ENCODE measurements at places on chromosomes 6 and 20.
A peak's percentile ranks its signal among the peaks of the same experiment; 100 is the strongest.

DNA sequence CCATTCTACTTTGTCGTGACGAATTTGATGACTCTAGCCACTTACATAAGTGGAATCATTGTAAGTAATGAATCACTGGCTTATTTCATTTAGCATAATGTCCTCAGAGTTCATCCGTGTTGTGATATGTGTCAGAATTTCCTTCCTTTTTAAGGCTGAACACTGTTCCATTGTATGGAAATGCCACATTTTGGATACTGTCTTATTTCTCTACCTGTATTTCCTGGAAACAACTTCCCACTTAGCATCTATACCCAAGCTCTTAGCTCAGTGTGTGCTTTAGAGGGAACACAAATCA, 28.8 kb upstream of the GGTLC1 start:
- DNase-seq: no peak

- DNase-seq: no peak
Measured at GRCh38 chr20:8060977-8061376, 41.4 kb upstream of the TMX4 start.

- DNase-seq: no peak
Measured at GRCh38 chr6:66336176-66336575, 629.1 kb upstream of the EYS start.

GRCh38 chr6:75204217-75204958, 1.5 kb downstream of the COL12A1 start:
- peak; percentile 88 for DNase-seq

DNA sequence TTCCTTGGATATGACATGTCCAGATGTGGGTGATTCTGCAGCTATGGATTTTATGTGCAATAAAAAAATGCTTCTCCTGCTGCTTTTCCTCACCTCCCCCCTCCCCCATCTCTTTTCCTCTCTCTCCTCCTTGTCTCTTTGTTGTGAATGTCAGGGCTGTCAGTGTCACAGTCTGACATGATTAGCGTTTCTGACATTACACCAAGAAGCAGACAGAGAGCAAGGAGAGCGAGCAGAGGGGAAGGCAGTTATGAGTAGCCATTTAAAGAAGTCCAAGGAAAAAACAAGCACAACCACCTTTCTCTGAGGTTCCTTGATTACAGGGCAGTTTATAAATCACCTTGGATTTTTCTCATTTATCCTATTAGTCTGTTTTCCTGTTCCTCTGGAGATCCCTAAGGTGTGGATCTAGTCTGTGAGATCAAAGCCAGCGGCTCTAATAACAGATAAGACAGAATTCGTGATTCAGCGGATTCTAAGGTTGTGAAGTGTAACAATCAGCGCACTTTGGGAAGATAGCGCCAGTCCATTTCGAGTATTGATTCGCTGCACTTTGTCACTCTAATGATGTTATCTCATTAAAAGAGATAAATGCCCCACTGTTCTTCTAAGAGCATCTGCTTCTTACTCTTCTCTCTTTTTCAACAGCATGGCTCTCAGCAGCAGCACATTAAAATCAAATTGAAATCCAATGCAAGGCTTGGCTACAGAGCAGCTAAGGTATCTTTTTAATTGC, 101.4 kb downstream of the BACH2 start:
- DNase-seq: no peak

GRCh38 chr6:36130667-36131510, 576 bp downstream of the MAPK13 start:
- DNase-seq: no peak

GRCh38 chr6:142861711-142862110, 83.3 kb downstream of the HIVEP2 start:
- DNase-seq: no peak

DNA sequence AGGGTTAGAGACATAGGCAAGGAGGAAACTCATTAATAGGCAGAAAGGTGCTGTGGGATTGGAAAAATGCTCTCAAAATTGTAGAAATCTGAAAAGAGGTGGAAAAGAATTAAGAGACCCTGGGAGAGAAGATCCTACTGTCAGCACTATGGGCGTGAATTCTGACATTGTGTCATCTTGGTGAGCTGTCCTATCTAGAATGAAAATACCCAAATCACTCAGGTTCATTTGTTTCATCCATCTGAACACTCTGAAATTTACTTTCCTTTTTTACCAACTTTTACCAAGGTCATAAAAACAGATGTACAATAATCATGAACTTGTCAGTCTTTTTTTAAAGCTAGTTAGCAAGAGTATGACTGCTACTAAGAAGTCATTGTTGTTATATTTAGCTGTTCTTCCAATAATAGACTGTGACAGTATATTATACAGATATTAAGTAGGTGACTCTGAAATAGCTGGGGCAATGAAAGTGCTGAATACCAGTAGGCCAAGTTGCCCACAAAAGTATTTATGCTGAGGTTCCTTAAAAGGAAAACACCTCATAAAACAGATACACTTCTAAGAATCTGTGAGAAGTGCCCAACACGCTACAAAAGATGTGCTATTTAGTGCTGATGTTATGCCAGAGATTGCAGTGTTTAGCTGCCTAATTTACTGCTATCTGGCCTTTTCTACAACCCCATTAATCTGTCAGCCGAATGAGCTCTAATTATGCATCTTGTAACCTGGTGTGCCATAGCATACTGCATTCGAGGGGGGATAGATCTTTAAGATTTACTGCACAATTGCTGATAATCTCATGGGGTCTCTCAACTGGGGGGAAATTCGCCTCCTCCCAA, 217.5 kb upstream of the SUPT3H start:
- DNase-seq: no peak

GRCh38 chr20:33079259-33079658, at the start of gene BPIFB4:
Gene BPIFB4 (plus strand): TSS chr20:33079643. CDS start chr20:33081527, 1,884 bp downstream.
- peak; percentile 24 for DNase-seq

GRCh38 chr20:23349338-23350195, 1.0 kb upstream of the NXT1 start:
- DNase-seq: no peak

DNA sequence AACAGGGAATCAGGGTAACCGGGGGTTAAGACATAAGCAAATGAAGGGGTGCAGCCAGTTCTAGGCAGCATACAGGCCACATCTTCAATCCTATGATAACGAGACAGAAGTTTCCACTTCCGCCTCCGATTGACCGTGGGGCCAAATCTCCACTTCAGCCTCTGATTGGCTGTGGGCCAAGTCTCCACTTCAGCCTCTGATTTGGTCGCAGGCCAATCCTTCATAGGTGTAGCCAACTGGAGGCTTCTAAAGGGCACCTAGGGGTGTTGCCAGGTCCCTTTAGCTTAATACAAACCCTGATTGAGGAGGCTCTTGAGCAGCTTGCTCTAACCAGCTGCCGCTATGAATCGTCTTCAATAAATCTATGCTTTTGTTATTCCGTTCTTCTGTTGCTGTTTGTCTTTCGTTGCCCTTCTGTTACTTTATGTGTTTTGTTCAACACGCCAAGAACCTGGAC, 2.1 kb upstream of the ERGIC3 start:
- DNase-seq: no peak

- no peak for DNase-seq
Measured at GRCh38 chr6:154414021-154414813, 57.6 kb upstream of the IPCEF1 start.

DNA sequence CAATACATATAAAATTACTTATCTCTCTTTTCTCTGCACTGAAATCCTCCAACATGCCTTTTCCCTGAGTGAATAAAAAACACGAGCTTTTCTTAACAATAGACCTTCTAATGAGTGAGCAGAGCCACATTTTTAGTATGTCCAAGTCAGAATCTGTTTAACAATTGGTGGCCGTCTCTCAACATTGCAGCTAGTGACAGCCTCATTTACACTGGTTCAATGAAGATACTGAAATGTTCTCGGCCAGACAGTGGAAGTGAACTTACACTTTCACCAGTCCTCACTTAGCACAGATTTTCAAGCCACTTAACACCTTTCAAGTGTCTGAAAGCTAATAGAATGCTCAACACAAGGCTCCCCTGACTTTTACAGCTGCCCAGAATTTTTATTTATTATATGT, 767.1 kb downstream of the KIF16B start:
- DNase-seq: no peak

- DNase-seq: no peak
Measured at GRCh38 chr20:36632487-36633284, 13.3 kb downstream of the SLA2 start.

DNA sequence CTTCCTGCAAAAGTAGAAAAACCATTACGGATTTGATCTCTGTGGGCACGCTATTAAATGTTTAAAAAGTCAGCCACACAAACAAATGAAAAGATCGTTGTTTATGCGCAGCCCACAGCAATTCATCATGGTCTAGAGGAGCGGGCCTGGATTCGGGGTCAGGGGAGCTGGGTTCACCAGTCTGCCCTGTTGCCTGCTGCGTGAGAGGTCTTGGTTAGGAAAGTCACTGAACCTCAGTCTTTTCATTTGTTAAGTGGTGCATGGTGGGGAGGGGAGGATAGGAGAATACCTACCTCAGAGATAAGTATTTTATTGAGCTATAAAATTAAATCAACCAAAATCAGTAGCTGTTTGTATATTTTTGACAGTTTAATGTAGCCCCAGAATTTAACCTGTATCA, 47.3 kb upstream of the FYN start:
- DNase-seq: no peak

DNA sequence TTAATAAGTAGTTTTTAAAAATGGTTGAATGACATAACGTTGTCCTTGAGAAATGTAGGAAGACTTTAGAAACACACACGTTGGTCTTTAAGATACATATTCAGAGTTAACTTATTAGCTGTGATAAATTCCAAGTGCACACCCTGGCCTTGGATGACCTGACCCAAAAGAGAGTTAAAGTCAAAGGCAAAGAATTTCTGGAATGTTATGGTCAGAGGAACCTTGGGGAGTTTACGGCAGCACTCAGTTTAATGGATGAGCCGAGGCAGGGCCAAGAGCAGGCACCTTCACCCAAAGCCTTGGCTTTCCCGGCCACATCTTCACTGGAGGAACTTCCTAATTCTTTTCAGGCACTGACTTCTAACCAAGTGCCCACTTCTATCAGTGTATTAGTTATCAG, 200.5 kb downstream of the SMOC2 start:
- DNase-seq: no peak

- DNase-seq: no peak
Measured at GRCh38 chr6:101818051-101818450, 424.5 kb downstream of the GRIK2 start.

- DNase-seq: no peak
Measured at GRCh38 chr6:87431263-87431662, 23.5 kb downstream of the CFAP206 start.

DNA sequence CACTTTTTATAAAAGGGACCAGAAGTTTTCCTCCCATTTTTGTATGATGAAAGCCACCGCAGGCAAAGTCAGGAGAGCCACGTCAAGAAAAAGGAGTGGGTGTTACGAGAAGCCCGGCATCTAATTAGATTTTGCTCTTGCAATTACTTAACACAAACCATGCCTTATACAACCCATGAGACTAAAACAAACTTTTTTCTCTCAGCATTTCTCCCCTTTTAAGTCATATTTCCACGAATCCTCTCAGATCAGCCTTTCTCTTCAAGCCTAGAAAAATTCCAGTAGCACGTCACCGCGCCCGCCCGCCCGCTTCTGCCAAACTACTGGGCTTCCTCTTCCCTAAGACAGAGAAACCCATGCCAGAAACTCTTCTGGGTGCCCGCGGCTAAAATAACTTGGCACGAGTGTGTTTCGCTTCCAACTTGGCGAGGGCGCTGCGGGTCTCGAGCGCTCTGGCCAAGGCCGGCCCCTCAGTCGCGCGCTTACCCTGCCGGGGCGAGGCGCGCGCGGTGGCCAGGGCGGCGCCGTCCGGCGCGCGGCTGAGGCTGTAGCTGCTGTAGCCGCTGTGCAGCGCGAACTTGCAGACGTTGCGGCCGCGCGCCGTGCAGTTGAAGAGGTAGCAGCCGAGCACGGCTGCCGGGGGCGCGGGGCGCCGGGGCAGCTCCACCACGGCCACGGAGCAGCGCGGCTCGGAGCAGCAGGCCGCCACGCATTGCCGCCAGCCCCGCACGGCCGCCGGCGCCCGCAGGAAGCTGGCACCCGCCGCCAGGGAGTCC, 1.0 kb downstream of the LRP11 start:
- peak; percentile 61 for DNase-seq

DNA sequence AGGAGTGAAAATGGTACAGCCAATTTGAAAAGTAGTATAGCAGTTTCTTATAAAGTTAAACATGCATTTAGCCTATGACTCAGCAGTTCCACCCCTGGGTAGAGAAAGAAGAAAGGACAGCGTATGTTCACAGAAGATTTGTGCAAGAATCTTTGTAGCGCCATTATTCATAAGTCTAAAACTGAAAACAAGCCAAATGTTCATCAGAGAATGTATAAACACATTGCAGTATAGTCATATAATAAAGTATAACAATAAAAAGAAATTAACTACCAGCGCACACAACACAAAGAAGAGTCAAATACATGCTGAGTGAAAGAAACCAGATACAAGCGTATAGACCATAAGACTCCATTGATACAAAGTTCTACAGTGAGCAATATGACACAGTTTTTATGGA, 294.0 kb downstream of the SAMD5 start:
- no peak for DNase-seq

GRCh38 chr20:41293269-41294037, 24.1 kb downstream of the ZHX3 start:
- no peak for DNase-seq

DNA sequence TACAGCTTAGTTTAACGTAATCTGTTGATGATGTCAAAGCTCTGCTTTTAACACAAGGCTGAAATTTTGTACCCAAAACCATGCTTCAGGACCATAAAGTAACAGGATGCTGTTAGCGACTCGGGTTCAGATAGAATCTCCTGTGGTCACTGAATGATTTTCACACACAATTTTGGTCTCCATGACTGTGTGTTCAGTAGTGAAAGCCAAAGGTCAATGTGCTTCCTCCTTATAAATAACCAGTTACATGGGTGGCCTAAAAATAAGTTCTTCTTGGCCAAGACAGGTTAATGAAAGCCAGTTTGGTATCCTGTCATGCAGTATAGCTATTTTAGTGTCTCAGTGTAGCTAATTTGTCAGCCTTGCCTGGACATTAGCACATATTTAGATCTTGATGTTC, 19.1 kb upstream of the LOC128125822 start:
- no peak for DNase-seq

DNA sequence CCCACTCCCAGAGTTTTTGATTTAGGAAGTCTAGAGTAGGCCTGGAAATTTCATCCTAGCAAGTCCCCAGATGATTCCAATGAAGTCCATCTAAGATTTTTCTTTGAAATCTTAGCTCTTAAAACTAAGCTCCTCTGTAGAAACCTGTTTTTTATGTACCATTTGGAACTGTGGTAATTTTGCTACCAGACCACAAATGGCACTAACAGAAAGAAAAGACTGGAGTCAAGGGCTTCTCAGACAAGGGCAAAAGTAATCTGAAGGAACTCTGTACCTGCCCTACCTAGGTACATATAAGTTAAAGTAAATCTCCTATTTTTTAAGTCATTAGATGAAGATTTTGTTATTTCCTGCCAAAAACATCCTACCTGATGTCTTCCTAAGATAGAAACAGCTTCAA, 155.0 kb upstream of the HTR1E start:
- no peak for DNase-seq

DNA sequence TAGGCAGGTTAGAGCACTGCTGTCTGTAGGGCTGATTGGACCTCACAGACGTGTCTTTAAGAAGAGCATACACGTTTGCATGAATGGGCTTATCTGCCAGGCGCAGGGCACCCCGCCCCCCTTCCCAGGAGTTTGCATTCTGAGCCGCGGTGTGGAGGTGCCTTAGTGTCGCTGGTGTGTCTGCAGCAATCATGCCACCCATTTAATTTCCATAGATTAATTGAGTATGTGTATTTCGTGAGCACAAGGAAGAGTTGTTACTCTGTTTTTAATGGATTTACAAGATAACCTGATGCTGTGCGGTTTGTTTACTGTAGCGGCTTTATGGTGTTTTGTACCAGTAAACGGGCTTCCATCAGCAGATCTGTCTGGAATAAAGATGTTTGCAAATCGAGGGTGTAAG, 107.7 kb downstream of the ZDHHC14 start:
- no peak for DNase-seq

- DNase-seq: no peak
Measured at GRCh38 chr20:54433636-54434035, 41.8 kb upstream of the DOK5 start.
